Activated effector memory CD4-positive, alpha-beta T cell treated with anti-CD3 and anti-CD28 coated beads, Interleukin-2, amount 50 U/mL, for 16 hours (primary cell): ENCODE measurements at places on chromosomes 11 and 22.

DNA sequence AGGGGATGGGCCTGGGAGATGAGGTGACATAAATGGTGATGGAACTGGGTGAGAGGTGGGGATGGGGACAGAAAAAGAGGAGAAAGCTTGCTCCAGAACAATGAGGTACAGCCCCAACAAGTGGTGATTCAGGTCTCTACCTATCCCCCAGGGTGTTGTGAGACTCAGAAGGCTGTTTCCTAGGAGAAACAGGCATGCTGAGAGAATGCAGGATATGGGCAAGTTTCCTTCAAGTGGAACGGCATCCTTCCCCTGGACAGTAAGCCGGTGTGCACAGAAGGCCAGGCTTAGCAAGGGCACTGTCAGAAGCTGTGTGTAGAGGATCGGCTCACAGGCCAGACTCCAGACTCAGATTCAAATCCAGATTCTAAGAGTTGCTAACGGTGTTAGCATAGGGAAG lies 34.1 kb upstream of the CRTAM start:
- DNase-seq: no peak

- no peak for DNase-seq
These were observed 2.0 kb downstream of the BACE1 start for GRCh38 chr11:117313828-117314768.

- peak; percentile 14 for DNase-seq
These were observed 25.3 kb downstream of the OTOG start for GRCh38 chr11:17572359-17572690.

DNA sequence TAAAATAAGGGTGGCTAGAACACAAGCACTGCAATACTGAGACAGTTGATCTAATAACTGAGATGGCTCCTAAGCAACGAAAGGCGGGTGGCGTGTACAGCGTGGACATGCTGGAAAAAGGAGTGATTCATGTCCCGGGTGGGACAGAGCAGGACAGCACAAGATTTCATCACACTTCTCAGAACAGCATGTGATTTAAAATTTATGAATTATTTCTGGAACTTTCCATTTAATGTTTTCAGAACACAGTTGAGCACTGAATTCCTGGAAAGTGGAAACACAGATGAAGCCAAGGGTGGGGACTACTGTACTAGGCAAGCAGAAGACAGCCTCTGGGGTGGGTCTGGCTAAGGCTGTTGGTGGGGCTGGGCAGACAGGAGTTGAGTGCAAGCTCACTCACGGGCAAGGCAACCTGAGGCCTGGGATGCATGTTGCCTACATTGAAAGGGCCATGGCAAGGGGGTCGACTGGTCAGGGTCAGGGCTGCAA lies 165.6 kb upstream of the DDI1 start:
- no peak for DNase-seq

GRCh38 chr11:69110451-69110850 lies 45.3 kb upstream of the SMIM38 start:
- DNase-seq: no peak

- no peak for DNase-seq
These were observed 647.2 kb downstream of the NELL1 start for GRCh38 chr11:21316591-21316990.

- no peak for DNase-seq
These were observed 55.7 kb upstream of the DEUP1 start for GRCh38 chr11:93274851-93275250.

- DNase-seq: no peak
These were observed 25.4 kb downstream of the MMP20 start for GRCh38 chr11:102599642-102600261.

DNA sequence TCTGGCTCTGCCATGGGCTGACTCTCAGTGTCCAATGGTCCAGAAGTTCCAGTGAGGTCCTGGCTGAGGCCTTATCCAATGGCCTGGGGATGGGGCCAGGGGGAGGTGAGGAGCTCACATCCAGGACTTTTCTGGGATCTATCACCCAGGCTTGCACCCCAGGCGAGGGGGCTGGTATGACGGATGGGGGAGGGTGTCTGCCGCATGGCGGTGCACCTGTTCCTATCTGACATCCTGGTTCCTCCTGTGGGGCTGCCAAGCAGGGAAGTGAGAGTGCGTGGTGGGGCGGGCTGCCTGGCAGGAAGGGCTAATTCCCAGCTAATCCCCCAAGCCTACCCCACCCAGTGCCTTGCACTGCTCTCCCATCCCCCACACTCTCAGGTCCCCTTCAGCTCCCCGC lies 102.1 kb downstream of the NECTIN1 start:
- no peak for DNase-seq

GRCh38 chr22:27647540-27647939 lies 154.0 kb downstream of the MN1 start:
- DNase-seq: no peak

DNA sequence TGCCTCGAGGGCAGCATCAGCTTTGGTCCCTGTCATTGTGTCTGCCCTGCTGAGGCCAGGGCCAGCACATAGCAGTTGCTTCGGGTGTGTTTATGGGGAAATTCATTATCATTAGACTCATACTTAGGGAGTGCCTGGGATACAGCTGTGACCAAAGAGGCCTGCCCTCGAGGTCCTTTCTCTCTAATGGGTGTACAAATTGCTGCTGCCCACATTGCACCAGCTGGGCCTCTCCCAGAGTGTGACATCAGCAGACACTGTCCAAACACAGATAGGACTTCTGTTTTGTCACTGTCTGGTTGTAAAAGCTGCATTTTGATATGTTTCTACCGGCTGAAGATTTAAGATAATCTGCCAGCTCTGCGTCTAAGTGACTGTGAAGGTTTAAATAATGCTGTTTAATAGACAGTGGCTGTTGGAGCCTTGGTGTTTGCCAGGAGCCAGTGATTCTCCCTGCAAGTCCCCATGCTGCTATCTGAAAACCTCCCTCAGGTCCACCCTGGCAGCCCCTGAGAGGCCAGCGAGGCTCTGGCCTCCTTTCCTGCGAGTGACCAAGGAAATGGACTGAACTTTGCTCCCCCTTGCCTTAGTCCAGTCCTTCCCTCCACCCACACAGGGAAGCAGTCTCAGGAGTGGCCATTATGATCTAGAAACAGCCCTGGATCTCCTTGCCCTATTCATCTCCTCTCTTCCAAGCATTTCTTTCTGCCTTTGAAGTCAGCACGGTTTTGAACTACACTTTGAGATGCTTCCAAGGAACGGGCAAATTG lies 505.2 kb downstream of the TBC1D22A start:
- DNase-seq: no peak

DNA sequence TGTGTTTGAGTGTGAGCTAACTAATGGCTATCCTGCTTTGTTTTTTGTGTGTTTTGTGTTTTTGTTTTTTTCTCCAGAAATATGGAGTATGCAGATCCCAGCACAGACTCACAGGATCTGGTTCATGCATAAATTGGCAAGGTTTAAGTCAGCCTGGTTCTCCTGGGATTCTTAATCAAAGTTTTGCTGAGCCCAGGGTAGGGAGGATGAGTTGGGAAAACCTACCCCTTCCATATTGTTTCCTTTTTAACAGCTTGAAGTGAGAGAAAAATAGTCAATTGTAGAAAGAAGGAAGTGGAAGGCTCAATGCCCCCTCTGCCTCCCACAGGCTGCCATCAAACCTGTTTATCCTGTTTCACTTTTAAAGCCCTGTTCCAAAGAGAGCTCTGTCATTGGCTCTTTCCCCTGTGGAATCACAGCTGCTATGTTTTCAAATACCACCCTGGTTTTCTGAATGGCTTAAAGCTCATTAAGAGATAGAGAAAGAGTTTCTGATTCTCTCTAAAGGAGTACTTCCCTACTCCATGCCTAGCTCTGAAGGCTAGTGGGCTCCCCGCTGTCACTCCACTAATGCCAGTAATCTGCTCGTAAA lies 23.4 kb upstream of the CADM1 start:
- DNase-seq: no peak

- DNase-seq: no peak
These were observed 23.0 kb downstream of the MS4A6A start for GRCh38 chr11:60159868-60160267.

DNA sequence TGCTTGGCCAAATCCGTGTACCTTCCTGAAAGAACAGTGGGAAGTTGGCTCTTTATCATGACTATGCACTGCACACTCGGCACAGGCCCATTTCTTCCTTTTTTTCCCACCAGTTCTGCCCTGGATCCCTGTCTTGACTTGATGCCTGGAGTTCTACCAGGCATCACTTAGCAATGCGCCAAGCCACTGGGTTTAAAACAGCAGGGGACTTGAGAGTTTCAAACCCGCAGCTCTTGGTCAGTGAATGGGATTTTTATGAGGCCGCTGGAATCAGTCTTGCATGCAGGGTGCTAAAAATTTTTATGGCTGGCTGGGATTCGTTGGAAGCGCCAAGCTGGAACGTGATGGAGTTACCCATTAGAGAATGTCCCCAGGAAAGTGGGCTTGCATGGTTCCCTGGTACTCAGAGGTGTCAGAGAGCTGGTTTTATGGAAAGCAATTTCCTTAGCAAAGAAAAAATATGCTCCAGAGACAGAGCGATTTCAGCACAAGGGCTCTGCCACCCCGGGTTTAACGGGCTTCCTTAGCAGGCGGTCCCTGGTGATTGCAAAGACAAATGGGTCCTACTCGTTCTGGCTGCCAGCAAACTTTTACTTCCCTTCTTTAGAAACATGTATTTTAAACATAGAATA lies 432.9 kb downstream of the TENM4 start:
- no peak for DNase-seq

GRCh38 chr22:27564806-27565205 lies 236.8 kb downstream of the MN1 start:
- no peak for DNase-seq

- DNase-seq: peak; percentile 67
These were observed 7.6 kb downstream of the RPL3 start for GRCh38 chr22:39311592-39312400.

- no peak for DNase-seq
These were observed 528.0 kb downstream of the SOX6 start for GRCh38 chr11:15828215-15828853.

DNA sequence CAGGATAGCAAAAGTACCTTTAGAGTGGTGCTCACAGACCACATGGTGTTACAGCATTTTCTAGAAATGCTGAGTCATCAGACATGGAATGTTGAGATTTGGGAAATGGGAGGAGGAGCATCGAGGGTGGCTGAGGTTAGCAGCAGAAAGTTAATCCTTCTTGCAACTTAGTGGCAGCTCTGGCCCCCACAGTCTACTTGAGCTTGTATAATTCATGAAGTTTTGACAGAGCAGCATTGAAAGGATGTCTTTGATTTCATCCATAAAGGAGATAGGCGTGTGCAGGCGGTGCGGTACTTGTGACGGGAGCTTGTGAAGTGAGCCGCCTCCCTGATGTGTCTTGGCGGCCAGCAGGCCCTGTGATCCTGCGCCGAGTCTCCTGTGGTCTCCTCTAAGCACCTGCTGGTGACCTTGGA lies 330.5 kb downstream of the TBC1D22A start:
- DNase-seq: no peak

- no peak for DNase-seq
These were observed 391.5 kb downstream of the CADM1 start for GRCh38 chr11:115112754-115113153.

GRCh38 chr22:41096841-41097240 lies 4.4 kb downstream of the EP300 start:
- no peak for DNase-seq

- peak; percentile 31 for DNase-seq
These were observed 39.4 kb downstream of the GGTLC2 start for GRCh38 chr22:22683668-22684361.

DNA sequence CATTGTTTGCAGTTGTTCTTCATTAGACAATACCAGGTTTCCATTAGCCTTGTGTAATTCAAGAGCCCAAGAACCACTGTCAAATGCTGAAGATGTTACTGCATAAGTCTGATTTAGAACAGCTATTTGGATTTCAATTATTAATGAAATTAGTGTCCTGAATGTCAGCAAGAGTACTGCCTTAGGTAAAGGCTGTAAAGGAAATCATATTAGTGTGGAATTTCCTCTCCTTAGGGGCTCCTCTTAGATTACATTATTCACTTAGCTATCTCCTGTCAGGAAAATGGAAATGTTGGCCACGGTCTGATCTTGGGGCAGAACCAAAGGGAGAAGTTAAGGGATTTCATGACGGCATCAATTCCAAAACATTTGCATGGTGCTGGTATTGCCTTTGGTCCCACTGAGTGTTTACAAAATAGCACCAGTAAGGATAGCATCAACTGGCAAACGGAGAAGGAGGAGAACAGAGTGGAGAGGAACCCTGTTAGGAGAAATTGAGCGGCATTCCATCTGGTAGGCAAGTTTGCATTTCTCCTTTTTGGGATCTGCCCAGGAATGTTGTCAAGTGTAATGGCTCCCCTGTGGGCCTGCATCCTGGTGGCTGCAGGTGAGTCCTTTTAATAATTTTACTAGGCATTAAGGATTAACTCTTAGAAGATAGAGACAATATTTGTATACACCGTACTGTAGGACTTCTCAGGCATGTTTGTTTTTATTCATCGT lies at the start of gene HTR3B:
HTR3B (plus strand) TSS at position 418 of the 723 bp plus-strand sequence; CDS start at position 556, 138 bp downstream.
- DNase-seq: no peak

GRCh38 chr11:123822599-123822998 lies 16.4 kb upstream of the OR6M1 start:
- DNase-seq: no peak

DNA sequence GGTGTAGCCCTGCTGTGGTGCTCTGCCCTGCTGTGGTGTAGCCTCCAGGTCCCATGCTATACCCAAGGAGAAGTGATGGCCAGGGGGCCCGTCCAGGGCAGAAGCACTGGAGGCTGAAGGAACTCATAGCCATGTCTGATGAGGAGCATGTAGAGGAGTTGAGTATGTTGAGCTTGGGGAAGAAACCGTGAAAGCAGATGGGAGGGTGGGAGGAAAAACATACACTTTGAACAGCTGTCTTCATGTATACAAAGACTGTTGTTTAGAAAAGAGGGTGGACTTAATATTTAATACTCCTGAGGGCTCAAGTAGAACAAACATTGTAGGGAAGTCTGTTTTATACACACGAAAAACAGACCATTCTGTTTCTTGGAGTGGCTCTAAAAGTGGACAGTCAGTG lies 26.6 kb upstream of the TTC12 start:
- no peak for DNase-seq

DNA sequence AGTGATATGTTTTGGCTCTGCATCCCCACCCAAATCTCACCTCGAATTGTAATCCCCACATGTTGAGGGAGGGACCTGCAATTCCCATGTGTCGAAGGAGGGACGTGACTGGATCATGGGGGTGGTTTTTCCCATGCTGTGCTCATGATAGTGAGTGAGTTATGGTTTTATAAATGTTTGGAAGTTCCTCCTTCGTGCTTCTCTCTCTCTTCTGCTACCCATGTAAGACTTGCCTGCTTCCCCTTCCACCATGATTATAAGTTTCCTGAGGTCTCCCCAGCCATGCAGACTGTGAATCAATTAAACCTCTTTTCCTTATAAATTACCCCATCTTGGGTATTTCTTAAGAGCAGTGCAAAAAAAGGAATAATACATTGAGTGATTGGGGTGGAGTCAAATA lies 7.3 kb upstream of the CEP295 start:
- DNase-seq: no peak

- no peak for DNase-seq
These were observed 111.7 kb downstream of the CD44 start for GRCh38 chr11:35250621-35251020.

GRCh38 chr11:911031-911889 lies 650 bp upstream of the CHID1 start:
- DNase-seq: peak; percentile 80
